ENCODE measurements at places on chromosomes 7 and 10.

DNA sequence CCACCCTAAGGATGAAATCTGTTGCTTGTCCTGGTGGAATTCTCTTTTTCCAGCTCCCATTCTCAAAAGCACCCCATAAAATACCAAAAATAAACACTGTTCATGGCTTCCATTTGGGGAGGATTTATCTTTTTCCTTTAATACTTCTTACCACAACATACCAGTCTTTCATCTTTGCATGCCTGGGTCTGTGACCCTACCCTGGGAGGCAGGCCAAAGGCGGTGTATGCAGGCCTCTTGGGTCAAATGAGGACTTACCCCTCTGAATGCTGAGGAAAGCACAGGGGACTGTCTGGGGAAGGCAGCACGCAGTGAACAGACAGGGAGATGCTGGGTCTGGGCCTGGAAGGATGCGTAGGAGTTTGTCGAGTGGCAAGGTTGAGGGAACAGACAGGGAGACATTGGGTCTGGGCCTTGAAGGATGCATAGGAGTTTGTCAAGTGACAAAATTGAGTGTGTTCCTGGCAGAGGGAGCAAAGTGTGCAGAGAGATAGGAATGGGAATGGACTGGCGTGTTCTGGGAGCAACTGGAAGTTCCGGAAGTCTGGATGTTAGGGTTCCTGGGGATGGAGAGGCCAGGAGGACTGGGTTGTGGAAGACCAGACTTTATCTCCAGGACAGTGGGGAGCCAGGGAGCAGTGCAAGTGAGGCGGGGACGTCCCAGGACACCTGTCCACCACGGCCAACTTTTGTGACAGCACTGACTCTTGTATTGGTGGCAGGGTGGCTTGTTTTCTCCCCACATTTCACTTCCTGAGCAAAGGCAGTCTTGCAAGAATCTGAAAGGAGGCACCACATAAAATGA lies 40.8 kb downstream of the MYL10 start:
- no peak for DNase-seq

DNA sequence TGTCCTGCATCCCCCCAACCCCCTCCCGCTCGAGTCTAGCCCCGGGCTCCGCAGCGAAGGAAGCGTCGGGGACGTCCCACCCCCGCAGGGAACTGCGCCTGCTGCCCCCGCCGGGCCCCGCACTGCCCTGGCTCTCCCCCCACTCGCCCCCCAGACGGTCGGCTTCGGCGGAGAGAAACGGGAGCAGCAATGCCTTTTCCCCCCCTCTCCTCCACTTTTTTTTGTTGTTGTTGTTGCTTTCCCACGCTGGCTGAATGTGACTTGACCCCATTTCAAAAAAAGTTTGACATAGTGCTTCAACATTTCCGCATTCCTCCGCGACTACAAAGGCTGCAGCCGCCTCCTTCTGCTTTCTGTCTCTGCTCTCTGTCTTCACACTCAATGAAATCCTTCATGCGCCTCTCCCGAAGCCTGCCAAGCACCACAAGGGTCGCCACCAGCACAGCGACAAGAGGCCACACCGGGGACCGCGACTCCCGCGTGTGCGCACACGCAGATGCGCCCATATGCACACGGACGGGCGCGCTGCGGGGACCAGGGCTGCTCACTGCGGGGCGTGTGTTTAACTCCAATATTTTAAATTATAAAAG lies 1.0 kb downstream of the CDK6 start:
- peak; percentile 57 for DNase-seq

DNA sequence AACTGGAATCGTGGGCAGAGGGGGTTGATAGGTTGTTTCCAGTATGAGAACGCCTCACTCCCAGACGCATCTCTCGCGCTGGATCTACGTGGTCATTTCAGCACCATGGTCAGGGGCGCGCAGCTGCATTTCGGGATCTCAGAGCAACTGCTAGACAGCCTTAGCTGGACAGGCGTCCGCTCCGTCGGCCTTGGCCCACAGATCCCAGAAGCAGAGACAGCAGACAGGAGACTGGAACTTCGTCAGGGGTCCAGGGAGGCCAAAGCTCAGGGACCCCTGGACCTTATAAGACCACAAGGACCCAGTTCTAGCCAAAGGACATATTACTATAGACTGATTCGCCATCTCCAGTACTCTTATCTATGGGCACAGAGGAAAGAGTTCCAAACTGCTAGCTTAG lies 5.3 kb downstream of the NEUROG3 start:
- no peak for DNase-seq

GRCh38 chr7:92674379-92674778 lies 84.2 kb upstream of the FAM133B start:
- no peak for DNase-seq

GRCh38 chr7:40186586-40186985 lies 51.8 kb downstream of the SUGCT start:
- no peak for DNase-seq

All from activated CD4-positive, alpha-beta T cell treated with anti-CD3 and anti-CD28 coated beads for 4 hours (primary cell).